ENCODE measurements at places on chromosomes 12 and 14.

DNA sequence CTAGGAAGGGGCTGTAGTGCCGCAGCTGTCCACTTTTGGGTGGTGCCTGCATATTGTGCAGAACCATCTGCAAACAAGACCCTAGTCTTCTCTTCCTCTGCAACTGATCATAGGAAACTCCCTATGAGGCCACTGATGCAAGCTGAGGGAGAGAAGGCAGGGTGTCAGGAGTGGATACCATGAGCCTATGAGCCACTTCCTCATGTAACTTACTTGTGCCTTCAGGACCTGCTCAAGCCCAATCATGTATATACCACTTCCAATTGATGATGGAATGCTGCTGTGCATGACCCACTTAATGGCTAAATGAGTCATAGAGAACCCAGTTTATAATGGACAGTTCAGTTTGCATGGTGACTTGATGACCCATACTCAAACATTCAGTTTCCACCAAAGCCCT, 107.9 kb downstream of the ALG10B start:
- DNase-seq: no peak

GRCh38 chr12:12403264-12404248, 46.7 kb downstream of the BORCS5 start:
- DNase-seq: peak; percentile 59

GRCh38 chr14:44565968-44566367, 58.9 kb upstream of the FSCB start:
- DNase-seq: no peak

DNA sequence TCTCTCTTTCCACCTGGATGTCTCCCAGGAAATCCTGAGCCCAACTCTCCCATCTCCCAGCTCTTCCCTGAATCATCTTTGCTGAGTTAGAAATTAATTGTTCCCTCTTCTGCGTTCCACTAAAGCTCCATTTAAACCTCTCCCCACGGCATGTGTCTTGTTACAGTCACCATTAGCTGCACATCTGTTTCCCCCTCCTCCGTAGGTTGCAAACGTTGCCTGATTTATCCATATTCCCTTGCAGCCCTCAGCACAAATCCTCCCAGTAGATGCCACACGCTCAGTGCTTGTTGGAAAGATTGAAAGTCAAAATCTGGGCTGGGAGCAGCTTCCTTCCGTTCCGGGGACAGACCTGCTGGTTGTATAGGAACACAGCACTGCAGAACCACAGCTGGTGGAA, 90.4 kb downstream of the SLC24A4 start:
- no peak for DNase-seq

- DNase-seq: no peak
These were observed 646 bp downstream of the ST8SIA1 start for GRCh38 chr12:22333713-22334409.
